ENCODE measurements at places on chromosomes 6 and 20. TPM values are rescaled to one million over a fixed set of nuclear protein-coding genes. Genes with fewer than 3 reads are reported as not detected.

DNA sequence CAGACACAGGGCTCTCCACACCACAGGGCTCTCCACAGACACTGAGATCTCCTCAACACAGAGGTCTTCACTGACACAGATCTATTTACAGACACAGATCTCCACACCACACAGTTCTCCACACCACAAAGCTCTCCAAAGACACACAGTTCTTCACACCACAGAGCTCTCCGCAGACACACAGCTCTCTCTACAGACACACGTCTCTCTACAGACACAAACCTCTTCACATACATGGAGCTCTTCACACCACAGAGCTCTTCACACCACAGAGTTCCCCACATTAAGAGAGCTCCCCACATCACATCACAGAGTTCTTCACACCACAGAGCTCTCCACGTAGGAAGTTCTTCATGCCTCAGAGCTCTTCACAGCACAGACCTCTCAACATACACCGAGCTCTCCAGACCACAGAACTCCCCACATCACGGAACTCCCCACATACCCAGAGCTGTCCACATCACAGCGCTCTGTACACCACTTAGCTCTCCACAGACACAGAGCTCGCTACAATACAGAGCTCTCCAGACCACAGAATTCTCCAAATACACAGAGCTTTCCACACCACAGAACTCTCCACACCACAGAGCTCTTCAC lies 53.9 kb downstream of the ERMARD start:
- DNase-seq: no peak

DNA sequence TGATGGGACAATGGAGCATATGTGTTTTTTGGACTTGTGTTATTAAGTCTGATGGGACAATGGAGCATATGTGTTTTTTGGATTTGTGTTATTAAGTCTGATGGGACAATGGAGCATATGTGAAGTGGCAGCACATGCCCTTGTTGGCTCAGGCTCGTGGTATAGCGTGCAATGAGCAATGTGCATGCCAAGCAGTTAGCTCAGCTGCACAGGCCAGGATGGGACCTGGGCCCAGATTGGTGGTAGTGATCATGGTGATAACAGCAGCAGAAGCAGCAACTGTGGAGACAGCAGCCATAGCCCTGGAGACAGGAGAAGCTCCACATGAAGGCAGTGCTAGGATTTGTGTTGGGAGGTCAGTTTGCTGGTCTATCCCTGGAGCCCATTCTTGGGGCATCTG lies 61.1 kb downstream of the IL20RA start:
- no peak for DNase-seq

DNA sequence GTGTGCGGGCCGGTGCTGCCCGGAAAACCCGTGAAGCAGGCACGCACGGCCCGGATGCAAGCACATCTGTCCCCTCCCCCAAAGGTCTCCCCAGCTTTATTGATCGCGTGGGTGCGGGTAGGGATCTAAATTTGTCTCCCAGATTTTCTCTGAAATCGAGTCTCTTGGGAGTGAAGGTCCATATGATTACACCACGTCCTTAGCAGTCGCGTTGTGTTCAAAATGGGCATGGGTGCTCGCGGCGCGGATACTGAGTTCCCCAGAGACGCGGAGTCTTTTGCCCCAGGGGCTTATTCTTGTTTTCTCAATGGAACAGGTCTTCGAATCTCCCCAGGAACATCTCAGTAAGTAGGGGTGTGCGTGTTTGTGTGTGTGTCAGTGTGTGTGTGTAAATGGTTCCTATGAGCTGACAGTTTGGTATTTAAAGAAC lies 2.8 kb upstream of the ZNF292 start:
- no peak for DNase-seq

GRCh38 chr6:129236001-129236517 lies 353.1 kb downstream of the LAMA2 start:
- no peak for DNase-seq

- no peak for DNase-seq
Measured at GRCh38 chr6:44138717-44139350, 11.5 kb downstream of the TMEM63B start.

DNA sequence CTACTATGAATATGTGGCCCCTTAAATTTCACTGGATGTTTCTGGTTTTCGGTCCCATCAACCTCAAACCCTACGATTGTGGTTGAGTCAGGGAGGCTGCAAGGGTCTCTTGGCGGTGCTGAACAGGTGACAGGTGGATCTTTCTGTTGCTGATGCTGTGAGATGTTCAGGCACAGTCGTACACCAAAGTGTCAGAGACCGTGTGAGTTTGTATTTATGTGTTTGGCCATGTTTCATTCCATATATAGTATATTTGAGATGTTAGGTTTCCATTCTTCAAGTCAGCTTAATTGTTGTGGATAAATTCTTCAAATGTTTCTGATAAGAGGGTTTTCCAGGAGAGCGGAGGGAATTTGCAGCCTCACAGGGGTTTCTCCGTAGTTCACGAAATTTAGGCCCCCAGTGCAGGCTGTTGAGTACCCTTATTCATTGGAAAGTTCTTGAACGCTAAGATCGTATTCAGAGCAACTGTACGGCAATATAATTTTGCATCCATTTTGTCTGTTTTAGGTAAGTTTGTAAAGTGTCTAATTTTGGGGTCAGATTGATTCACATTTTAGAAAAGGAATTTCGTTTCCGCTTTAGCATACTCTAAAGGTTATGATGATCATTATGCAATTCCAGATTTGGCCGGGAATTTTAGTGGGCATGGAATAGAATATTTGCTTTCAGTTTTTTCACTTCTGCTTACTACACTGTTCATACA lies 1.2 kb downstream of the TAB2 start:
- no peak for DNase-seq

DNA sequence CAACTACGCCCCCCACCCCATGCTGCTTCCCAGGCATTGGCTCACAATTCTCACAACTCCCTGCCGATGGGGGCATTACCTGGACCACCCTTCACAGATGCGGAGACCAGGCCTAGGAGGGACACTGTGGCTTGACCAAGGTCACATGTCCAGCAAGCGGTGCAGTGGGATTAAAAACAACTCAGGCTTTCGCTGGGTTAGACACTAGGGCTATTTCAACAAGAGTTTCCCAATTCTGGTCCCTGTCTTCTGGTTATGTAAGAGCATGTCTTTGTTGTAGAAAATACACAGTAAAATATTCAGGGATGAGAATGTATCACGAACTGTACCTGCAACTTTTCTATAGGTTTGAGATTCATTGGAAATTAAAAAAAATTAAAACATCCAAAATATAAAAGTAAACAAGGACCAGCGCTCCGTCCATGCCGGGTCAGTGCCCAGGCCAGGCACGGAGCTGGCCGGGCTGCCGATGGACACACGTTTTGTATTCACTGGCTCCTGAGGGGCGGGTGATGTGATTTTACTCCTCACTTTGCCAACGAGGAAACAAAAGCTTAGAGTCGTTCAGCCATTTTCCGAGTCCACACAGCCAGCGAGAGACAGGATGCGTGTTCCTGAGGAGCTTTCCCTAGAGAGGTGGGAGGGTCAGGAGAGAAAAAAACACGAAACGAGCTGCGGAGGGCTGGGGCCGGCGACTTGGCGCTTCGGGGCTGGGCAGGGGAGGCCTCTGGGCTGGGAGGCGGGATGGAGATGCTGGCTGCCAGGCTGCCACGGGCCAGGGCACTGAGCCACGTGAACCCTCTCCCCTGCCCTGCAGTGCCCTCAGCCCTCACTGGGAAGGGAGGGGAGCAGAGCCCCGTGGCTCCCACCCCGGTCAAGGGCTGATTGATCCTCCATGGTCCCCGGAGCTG lies 17.1 kb upstream of the VSTM2L start:
- no peak for DNase-seq

GRCh38 chr20:50408526-50409364 lies 101.4 kb upstream of the PTPN1 start:
- DNase-seq: no peak

DNA sequence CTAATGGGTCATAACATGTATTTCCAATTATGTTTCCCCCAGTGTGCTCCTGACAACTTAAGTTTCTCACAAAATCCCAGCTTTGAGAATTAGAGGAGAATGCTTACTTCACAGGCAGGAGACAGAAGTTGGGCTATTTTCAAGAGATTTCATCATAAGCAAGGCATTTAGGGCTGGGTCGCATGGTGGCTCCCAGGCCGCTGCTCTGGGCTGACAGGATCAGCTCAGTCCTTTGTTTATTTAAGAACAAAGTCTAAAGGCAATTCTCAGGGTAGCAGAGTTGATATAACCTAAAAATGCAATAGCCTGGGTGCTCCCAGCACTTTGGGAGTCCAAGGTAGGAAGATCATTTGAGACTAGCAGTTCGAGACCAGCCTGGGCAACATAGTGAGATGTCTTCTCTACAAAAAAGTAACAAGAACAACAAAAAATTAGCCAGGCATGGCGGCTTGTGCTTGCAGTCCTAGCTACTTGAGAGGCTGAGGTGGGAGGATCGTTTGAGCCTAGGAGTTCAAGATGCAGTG lies 10.9 kb downstream of the FOXQ1 start:
- DNase-seq: no peak

GRCh38 chr20:21701171-21701876 lies 4.1 kb upstream of the PAX1 start:
- no peak for DNase-seq

DNA sequence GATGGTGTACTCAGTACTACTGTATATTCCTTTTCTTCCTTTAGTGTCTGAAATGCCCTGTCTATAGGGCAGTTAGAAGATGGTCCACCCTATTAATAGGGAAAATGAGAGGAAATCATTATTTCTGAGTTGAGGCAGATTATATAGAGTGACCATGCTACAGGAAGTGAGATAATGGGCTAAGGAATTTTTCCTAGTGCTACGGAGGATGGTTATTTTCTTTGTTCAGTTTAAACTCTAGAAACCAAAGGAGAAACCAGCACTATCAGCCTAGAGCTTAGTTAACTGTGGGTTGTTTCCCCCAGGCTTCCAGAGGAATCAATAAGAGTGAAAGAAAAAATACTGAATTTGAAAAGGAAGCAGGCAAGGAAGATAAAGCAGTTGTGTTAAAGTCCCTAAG lies 474 bp downstream of the TSBP1 start:
- DNase-seq: no peak

GRCh38 chr20:56940466-56940865 lies 311.4 kb downstream of the TFAP2C start:
- no peak for DNase-seq

- DNase-seq: no peak
Measured at GRCh38 chr6:1774226-1774915, 164.7 kb downstream of the FOXC1 start.

DNA sequence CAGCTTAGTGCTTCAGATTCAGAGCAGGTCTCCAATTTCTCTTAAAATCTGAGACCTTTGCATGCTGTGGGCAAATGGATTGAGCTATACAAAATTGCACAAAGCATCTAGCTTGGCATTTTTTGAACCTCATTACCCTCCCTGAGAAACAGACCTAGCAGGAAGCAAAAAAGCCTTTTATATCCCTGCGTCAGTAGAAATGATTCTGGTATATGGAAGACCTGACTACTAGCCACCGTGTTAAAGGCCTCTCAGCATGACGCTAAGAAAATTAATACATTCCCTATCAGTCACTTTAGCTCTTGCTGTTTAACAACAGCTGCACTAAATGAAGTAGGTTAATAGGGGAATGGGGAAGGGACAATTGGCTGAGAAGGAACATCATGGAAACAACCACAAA lies 110.7 kb upstream of the SMLR1 start:
- no peak for DNase-seq

DNA sequence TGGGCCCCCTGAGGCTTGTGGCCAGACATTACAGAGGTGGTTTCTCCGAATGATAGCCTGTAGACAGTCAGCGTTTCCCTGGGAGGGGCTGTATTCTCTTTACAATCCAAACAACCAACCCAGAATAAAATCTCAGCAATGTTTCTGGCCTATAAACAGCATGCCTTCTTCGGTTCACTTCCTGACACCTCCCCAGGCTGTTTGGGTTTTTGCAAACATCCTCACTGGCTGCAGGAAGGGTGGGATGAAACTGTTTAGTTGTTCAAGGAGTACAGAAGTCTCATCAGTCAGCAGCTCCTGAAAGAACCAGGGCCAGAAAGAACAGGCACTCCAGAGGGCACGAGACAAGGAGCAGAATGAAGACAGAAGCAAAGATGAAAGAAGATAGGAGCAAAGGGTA lies 350.0 kb downstream of the QKI start:
- no peak for DNase-seq

DNA sequence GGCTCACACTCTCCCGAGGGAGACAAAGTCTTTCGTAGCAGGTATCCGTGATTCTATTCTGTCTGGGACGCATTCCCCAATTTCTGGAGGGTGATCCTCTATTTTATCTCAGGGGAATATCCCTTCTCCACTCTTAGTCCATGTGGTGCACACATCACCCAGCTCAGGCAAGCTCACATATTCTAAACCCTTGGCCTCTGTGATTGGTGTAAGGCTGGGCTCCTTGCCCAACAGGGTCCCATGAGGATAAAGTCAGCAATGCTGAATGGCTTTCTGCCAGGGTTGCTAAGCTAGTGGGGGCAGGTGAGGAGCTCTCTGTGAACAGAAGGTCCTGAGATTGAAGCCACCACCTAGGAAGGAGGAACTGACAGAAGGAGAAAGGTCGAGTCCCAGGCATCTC lies 137.2 kb downstream of the CDH26 start:
- DNase-seq: peak; percentile 28

DNA sequence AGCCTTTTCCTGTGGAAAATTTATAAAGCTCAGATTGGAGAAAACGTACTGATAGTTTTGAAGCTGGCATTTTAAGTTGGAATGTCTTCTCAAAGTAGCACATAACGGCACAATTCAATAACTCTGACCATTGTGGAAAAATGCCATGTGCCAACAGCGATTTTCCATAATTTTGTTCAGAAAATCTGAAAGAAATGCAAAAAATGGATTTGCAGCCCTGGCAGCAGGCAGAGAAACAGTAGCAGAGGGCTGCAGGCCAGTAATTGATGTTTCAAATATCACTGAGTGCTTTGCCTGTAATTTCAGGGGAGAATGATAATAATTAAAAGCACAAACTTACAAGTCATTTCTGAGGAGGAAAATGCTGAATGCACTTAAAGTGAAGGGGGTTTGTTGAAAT lies 507.4 kb downstream of the MAFB start:
- no peak for DNase-seq

- no peak for DNase-seq
Measured at GRCh38 chr6:90537027-90537426, 49.8 kb downstream of the MAP3K7 start.

DNA sequence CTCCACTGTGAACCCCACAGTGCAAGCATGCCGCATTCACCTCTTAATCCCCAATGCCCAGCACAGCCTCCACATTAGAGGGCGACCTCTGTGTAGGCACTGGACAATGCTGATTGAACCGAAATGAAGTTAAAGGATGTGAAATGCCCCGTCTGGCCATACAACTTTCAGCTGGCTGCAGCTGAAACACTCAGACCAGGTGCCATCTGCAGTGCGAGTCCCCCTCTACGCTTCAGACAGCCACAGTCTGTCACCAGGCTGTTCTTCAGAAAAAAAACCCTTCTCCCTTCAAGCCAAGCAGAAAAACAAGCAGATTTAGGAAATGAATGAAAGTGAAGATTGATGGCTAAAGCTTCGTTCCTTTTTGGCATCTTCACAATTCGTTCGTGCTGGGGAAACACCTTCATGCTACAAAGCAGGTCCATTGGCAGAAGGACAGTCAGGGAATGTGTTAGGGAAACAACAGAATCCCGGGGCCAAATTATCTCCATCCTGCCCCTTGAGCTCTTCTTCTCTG lies 44.7 kb downstream of the TNFAIP3 start:
- no peak for DNase-seq

Gene CYP24A1
- not detected for total RNA-seq

Gene KCNG1
- 0.17 TPM for total RNA-seq

Gene STMND1
- total RNA-seq: not detected

Gene DEFB123
- total RNA-seq: not detected

Gene GPR6
- total RNA-seq: not detected

Gene NHLRC1
- total RNA-seq: 0.92 TPM

Gene IRF4
- not detected for total RNA-seq

Gene NMBR
- not detected for total RNA-seq

Gene ZBP1
- 1.2 TPM for total RNA-seq
